ENCODE measurements at places on chromosomes 11 and 22.

GRCh38 chr11:113373306-113373705 is 14.3 kb upstream of the ANKK1 start:
- DNase-seq, result peak; percentile 39

GRCh38 chr11:36608491-36609199 is 10.6 kb upstream of the RAG2 start:
- DNase-seq, result no peak

DNA sequence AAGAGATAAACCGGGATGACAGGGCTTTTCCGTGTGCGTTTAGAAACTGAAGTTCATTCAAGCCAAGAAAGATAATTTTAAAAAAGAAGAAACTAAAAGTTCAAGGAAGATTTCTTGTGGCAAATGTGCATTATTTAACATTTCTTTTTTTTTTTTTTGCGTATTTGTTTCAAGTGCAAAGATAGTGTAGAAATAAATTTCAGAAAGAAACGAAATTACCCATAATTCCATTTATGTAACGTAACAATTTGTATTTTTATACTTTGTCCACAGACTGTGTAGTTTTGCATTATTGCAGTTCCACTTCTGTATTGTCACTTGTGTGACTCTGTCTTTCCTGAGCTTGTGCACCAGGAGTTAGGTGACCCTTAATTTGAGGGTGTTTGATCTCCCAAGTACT is 24.0 kb downstream of the SNAP29 start:
- DNase-seq, result no peak

GRCh38 chr11:57871231-57871630 is 109.6 kb downstream of the CTNND1 start:
- DNase-seq, result no peak

Measured in fibroblast of skin of abdomen (primary cell).